Upper lobe of right lung (tissue), 1 donor: ENCODE measurements at places on chromosomes 5 and 9.

- no peak for DNase-seq
Observed at GRCh38 chr9:136189394-136190236, 15.3 kb downstream of the LHX3 start.

GRCh38 chr5:40172721-40173120 is 507.0 kb upstream of the PTGER4 start:
- DNase-seq = no peak

GRCh38 chr5:82794876-82795275 is 282.3 kb downstream of the TMEM167A start:
- no peak for DNase-seq

DNA sequence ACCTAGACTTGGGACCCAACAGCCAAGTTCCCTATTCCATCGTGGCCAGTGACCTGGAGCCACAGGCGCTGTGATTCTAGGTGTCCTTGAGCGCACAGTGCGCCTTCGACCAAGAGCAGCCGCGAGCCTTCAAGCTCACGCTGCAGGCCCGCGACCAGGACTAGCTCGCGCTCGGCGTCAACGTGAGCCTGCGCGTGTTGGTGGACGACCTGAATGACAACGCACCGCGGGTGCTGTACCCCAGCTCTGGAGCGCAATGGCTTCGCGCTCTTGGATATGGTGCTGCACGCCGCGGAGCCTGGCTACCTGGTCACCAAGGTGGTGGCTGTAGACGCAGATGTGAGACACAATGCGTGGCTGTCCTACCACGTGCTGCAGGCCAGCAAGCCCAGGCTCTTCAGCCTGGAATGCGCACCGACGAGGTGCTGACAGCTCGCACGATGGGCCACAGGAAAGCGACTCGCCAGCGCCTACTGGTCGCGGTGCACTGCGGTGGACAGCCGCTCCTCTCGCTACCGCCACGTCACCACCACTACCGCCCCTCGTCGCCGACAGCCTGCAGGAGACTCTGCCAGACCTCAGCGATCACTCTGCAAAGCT is 11.4 kb downstream of the PCDHGA12 start:
- no peak for DNase-seq

- no peak for DNase-seq
Observed at GRCh38 chr5:91077623-91078022, 305.5 kb downstream of the ARRDC3 start.

DNA sequence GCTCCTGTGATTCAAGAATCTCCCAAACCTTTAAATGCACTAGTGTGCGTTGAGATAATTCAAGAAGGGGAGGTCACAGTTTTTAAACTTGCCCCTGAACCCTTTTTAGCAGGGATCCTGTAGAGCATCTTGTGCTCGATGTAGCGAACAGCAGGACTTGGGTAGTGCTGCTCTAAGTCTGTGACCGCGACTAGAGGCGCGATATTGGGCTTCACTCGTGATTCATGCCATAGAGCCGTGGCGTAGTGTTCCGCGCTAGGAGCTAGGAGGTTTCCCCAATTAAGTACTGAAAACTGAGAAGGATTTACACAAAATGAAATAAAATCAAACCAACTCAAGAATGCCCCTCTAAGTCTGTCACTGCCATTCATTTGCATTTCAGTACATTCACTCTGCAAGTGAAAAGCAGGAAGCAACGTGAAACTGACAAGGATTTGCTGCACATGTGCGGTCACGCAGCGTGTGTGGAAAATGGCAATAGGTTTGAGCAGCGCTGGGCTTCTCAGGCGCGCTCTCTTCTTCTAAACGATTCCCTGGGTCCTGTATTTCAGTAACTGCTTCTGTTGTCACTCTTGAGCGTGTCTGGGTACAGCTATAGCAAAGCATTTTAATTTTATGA is 1135.9 kb upstream of the WWC1 start:
- no peak for DNase-seq

GRCh38 chr9:130768265-130768664 is 66.8 kb upstream of the ABL1 start:
- DNase-seq = no peak
